ENCODE measurements at places on chromosomes 6 and 20. TPM values are rescaled to one million over a fixed set of nuclear protein-coding genes. Genes with fewer than 3 reads are reported as not detected.

DNA sequence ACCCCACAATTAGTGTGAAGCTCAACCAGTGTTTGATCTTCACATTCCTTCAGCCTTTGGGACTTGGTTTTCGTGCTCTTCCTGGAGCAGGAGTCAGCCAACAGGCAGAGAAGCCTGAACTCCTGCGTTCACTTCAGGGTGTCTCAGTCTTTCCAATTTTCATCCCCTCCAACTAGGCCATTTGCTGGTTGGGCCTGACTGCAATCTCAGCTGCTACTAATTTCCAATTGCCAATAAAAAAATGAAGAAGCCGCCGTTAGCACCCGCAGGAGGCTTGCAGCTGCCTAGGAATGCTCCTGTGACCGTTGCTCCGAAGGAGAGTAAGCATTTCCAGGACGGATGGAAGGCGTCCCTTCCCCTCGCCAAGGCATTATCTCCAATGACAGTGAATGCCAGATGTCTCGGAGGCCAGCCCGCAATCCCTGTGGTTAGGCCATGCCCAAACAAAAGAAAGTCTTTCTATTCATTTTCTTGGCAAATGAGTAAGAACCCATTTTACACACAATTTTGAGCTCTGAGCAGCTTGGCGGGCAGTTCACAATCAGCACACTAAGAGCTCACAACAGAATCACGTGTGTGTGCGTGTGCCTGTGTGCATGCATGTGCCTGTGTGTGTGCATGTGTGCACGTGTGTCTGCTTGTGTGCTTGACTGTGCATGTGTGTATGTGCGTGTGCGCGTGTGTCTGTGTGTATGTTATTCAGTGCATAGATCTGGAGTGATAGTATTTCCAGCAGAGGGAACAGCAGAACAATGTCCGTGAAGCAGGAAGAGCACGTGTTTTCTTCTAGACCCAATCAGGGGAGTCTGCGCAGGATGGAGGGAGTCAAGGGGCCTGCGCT is 301.2 kb downstream of the SMOC2 start:
- H3K27me3 ChIP-seq, result no peaks in the 10 kb centered on the region
- H3K4me1 ChIP-seq, result no peaks in the 10 kb centered on the region
- DNase-seq, result no peak
- H3K27ac ChIP-seq, result no peak overlapping the region

- no peak for DNase-seq
- H3K4me3 ChIP-seq, result no peak overlapping the region
- no peak overlapping the region for H3K27ac ChIP-seq
- H3K36me3 ChIP-seq, result peaks cover 59% of the 10 kb centered on the region
- H3K27me3 ChIP-seq, result no peaks in the 10 kb centered on the region
Observed at GRCh38 chr6:43593938-43594337, 18.0 kb downstream of the POLH start.

DNA sequence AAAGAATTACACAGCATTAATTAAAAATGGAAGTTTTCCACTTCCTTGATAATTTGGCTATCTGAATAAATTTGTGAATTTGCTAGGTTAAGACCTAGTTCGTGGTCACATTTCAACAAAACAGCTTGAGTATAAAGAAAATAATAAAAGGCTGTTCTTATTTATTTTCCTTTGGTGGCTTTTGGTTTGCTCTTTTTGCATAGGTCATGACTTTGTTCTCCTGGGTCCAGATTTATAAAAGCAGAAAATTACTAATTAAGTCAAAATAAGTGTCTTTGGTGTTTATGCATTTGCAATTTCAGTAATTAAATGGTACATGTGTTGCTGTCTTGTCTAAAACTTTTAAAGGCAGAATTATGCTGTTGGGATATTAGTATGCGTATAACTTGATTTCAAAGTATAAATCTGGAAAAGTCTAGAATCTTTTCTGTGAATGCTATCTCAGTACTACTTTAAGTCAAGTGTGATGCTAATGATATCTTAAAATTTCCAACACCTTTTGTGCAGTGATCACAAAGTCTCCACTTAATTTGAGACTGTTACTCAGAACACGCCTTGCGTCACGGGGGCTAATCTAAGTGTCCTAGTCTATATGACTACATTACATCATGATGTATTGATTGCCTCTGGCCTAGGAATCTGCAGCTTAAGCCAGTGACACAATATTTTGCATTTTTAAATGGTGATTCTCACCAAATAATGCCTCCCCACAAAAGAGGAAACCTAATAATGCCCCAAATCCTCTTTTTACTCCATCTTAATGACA is 41.0 kb downstream of the GNAS start:
- peaks cover 57% of the 10 kb centered on the region for H3K4me1 ChIP-seq
- peaks cover 5% of the 10 kb centered on the region for H3K36me3 ChIP-seq
- peak overlapping the region; percentile 85 for H3K4me3 ChIP-seq

DNA sequence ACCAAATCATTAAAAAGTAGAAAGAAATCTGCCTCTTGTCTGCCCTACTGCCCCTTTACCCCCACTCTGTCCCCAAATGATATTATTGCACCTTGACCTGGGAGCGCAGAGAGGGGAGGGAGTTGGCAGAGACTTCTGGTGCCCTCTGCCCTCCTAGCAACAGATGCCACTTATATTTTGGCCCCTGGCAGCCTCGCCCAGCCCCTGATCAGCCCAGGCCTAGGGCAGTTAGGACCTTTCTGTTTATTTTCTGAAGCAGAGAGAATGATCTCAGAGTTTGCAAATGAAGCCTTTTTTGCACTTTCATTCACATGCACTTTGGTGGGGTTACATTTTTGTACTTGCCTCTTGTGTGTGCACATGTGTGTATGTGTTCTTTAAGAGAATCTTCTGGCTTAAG is 8.4 kb upstream of the SGK2 start:
- no peak for DNase-seq
- no peak overlapping the region for H3K27ac ChIP-seq
- H3K36me3 ChIP-seq, result no peaks in the 10 kb centered on the region
- H3K4me1 ChIP-seq, result no peaks in the 10 kb centered on the region

- no peaks in the 10 kb centered on the region for H3K27me3 ChIP-seq
- no peak overlapping the region for H3K4me3 ChIP-seq
- no peaks in the 10 kb centered on the region for H3K36me3 ChIP-seq
- H3K4me1 ChIP-seq, result peaks cover 6% of the 10 kb centered on the region
Observed at GRCh38 chr20:37920679-37921322, 17.9 kb downstream of the VSTM2L start.

GRCh38 chr6:150631984-150632642 is 32.4 kb downstream of the PLEKHG1 start:
- H3K36me3 ChIP-seq, result no peaks in the 10 kb centered on the region
- no peak for DNase-seq
- no peak overlapping the region for H3K27ac ChIP-seq
- H3K4me1 ChIP-seq, result peaks cover 5% of the 10 kb centered on the region
- H3K27me3 ChIP-seq, result no peaks in the 10 kb centered on the region

DNA sequence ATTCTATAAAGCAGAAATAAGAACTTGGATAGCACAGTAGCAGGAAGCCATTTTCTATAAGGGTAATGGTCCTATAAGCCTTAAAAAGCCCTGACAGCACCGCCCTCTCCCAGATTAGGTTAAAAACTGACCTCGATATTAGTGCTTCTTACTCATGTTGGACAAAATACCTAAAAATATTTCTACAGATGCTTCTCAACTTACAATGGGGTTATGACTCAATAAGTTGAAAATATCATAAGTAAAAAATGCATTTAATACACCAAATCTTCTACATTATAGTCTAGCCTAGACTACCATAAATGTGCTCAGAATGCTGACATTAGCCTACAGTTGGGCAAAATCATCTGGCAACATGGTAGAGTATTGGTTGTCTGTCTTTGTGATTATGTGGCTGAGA is 70.3 kb downstream of the SESN1 start:
- no peak overlapping the region for H3K27ac ChIP-seq
- H3K36me3 ChIP-seq, result no peaks in the 10 kb centered on the region
- no peaks in the 10 kb centered on the region for H3K27me3 ChIP-seq
- H3K4me1 ChIP-seq, result peaks cover 45% of the 10 kb centered on the region
- no peak overlapping the region for H3K4me3 ChIP-seq

DNA sequence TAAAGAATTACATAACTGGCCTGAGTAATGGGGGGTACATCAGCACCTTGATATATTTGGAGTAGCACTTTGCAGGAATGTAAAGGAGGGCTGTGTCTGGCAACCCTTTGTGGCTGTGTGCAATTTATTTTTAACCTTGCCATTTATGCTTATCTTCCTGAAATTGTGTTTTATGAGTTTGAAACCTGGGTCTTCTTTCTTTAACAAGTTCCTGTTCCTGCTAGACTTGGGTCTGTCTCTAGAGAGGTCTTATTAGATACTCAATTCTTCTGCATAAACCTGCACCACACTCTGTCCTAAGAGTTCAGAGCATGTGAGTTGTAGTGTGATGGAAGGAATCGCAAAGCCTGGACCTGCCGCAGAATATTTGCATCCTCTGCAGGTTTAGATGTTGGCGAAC is 181.0 kb downstream of the JARID2 start:
- H3K4me1 ChIP-seq, result peaks cover 48% of the 10 kb centered on the region
- DNase-seq, result no peak
- no peaks in the 10 kb centered on the region for H3K27me3 ChIP-seq
- H3K4me3 ChIP-seq, result no peak overlapping the region
- H3K36me3 ChIP-seq, result no peaks in the 10 kb centered on the region
- peak overlapping the region; percentile 27 for H3K27ac ChIP-seq

- DNase-seq, result no peak
- no peaks in the 10 kb centered on the region for H3K36me3 ChIP-seq
- no peak overlapping the region for H3K27ac ChIP-seq
- peaks cover 30% of the 10 kb centered on the region for H3K4me1 ChIP-seq
- H3K27me3 ChIP-seq, result peaks cover 5% of the 10 kb centered on the region
Observed at GRCh38 chr6:44267252-44267651, 1.9 kb upstream of the NFKBIE start.

GRCh38 chr6:39313526-39314272 is 520 bp downstream of the KCNK17 start:
- no peak for DNase-seq
- no peaks in the 10 kb centered on the region for H3K36me3 ChIP-seq
- no peak overlapping the region for H3K27ac ChIP-seq
- peak overlapping the region; percentile 24 for H3K4me3 ChIP-seq
- peaks cover 14% of the 10 kb centered on the region for H3K4me1 ChIP-seq

GRCh38 chr6:5729813-5730517 is 276.8 kb downstream of the NRN1 start:
- H3K27ac ChIP-seq, result no peak overlapping the region
- H3K27me3 ChIP-seq, result no peaks in the 10 kb centered on the region
- no peak for DNase-seq
- no peak overlapping the region for H3K4me3 ChIP-seq

DNA sequence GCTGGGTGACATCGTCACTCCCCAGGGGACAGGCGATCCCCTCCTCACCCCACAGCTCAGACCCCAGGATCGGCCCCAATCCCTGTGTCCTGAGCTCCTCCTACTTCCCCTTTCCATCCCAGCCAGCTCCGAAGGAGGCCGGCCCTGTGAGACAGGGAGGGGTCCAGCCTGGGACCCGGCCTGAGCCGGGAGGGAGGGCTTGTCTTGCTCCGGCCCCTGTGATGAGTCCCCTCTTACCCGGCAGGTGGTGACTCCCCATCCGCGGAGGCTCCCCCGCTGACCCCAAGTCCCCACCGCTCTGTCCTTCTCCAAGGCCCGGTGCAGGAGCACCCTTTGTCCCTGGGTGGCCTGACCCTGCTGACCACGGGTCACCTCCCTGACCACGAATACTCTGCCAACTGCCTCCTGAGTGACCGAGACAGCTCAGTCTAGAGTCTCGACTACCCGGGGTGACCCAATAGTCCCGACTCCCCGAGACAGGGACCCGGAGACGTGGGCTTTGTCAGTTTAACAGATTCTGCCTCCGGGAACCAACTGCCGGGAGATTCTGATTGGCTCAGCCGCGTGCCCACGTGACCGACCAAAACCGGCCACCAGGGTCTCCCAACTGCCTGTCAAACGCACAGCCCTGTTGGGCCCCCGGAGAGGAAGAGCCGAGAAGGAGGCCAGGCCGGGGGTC is 187.4 kb upstream of the PROKR2 start:
- H3K27ac ChIP-seq, result peak overlapping the region; percentile 52
- DNase-seq, result peak; percentile 74
- no peaks in the 10 kb centered on the region for H3K27me3 ChIP-seq
- H3K36me3 ChIP-seq, result no peaks in the 10 kb centered on the region
- no peaks in the 10 kb centered on the region for H3K4me1 ChIP-seq

GRCh38 chr20:48359692-48360341 is 468.0 kb downstream of the PREX1 start:
- H3K4me1 ChIP-seq, result no peaks in the 10 kb centered on the region
- no peaks in the 10 kb centered on the region for H3K36me3 ChIP-seq
- no peaks in the 10 kb centered on the region for H3K27me3 ChIP-seq
- no peak overlapping the region for H3K4me3 ChIP-seq

GRCh38 chr20:48789185-48789668 is 38.6 kb downstream of the PREX1 start:
- H3K27ac ChIP-seq, result no peak overlapping the region
- H3K27me3 ChIP-seq, result no peaks in the 10 kb centered on the region
- DNase-seq, result no peak
- no peak overlapping the region for H3K4me3 ChIP-seq
- H3K4me1 ChIP-seq, result peaks cover 18% of the 10 kb centered on the region

DNA sequence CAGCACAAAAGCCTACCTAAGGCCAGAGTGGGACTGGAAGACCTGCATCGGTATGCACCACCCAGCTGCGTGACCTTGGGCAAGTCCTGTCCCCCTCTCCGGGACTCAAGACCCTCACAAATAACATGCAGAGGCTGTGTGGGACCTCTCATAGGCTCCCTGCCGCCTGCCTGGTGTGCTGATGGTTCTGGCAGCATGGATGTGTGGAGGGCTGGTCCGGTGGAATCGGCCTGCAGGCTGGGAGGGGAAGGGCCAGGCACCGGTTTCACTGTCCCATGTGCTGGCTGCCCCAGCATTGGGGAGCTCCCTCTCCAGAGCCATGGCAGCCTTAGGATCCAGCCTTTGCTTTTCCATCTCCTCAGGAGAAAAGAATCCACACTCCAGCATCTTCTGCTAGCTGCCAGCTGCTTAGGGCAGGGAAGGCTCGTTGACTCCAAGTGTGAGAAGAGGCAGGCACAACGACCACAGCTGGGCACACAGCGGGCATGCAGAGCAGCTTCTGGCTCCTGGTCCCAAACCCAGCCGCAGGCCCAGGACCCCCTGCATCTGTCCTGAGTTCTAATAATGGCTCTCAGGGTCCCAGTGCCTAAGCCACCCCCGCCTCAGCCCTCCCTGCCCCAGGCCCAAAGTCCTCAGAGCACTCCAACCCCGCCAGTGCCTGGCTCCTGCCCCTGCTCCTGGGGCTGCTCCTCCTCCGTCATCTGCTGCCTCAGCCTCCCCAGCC is 32.5 kb downstream of the TFEB start:
- peaks cover 93% of the 10 kb centered on the region for H3K4me1 ChIP-seq
- no peak for DNase-seq
- no peaks in the 10 kb centered on the region for H3K36me3 ChIP-seq
- peak overlapping the region; percentile 22 for H3K27ac ChIP-seq
- no peak overlapping the region for H3K4me3 ChIP-seq
- H3K27me3 ChIP-seq, result no peaks in the 10 kb centered on the region

GRCh38 chr20:21514553-21515251 is 838 bp upstream of the NKX2-2 start:
- peaks cover 58% of the 10 kb centered on the region for H3K4me1 ChIP-seq
- H3K27ac ChIP-seq, result no peak overlapping the region
- DNase-seq, result no peak
- H3K4me3 ChIP-seq, result no peak overlapping the region
- no peaks in the 10 kb centered on the region for H3K36me3 ChIP-seq

ANKEF1 gene
- total RNA-seq, result 3.1 TPM

UBD gene
- not detected for total RNA-seq

NHSL1 gene
- 35.6 TPM for total RNA-seq

PI16 gene
- total RNA-seq, result 36.2 TPM

RWDD2A gene
- total RNA-seq, result 2.1 TPM

NRN1 gene
- total RNA-seq, result 8.4 TPM

FUT9 gene
- not detected for total RNA-seq

STMND1 gene
- total RNA-seq, result not detected

ATAT1 gene
- total RNA-seq, result 2.5 TPM

KCNQ2 gene
- total RNA-seq, result 1.1 TPM

TRIM40 gene
- total RNA-seq, result not detected

Measured in heart left ventricle (tissue), 16 donors.